Iris pigment epithelial cell (primary cell): ENCODE measurements at places on chromosomes 16 and 17.

- DNase-seq, result no peak
Observed at GRCh38 chr17:70375813-70376770, 206.8 kb downstream of the KCNJ2 start.

GRCh38 chr16:48907906-48908634, 298.1 kb upstream of the N4BP1 start:
- no peak for DNase-seq

DNA sequence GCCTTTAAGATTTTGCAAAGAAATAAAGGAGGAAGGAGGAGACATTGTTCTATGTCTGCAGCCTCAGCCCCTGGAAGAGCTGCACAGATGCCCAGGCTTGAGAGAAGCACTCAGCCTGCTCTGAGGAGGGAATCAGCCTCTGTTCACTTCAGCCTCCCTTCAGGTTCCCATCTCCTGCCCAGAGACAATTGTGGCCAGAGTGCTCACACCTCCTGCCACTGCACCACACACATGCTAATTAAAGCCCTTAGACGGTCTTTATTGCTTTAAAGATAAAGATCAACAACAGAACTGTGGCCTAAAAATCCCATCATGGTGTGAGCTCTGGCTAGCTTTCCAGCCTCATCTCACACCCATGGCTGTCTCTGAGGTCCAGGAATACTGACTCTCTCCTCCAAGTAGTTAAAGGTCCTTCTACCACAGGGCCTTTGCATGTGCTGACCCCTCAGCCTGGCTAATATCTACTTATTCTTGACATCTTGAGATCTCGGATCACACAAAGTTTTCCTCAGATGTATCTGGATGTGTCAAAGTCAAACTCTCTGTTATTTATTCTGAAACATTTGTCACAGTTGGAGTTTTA, 33.8 kb downstream of the CHD9NB start:
- DNase-seq, result no peak

DNA sequence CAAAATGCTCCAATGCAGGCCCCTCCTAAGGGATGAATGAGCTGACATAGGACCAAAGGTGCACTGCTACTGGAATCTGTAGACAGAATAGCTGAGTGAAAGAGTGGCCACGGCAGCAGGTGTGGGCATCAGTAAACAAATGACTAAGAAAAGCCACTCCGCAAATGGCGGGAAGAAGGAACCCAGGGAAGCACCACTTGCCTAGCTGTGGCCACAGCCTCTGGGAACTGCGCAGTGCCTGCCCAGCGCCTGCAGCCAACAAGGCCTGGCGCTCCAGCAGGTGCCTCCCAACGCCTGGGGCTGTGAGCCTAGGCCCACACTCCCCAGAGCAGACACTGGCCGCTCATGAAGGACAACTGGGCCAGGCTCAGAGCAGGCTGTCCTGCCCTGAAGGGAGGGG, 11.8 kb downstream of the PEMT start:
- DNase-seq, result no peak

DNA sequence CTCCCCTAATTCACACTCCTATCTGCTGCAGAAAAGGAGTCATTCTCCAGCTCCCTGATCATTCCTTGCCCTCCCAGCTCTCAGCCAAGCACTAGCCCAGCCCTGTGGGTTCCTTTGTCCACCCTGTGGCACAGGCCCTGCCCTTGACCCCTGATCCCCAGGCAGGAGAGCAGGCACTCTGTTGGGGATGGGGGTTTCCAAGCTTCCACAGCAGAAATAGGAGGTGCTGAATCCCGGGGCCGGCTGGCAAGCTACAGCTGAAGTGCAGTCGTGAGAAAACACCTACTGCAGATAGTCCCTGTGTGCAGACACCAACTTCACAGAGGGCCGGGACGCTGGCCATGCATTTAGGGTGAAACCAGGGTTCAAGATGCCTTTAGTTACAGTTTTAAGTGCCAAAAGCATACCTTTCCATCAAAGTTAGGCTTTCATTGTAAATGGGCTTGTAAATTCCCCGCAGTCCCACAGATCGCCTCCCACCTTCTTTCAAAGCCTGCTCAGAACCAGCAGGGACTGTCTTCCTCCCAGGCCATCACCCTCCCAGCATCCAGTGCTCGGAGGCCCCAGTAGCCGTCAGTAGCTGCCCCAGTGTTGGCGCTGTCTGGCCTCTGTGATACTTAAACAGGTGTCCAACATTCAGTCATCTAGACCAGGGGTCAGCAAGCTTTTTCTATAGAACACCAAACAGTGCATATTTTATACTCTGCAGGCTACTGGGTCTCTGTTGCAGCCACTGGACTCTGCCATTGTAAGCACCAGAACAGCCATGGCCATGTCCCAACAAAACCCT, 10.6 kb downstream of the CPSF4L start:
- no peak for DNase-seq

- DNase-seq, result no peak
Observed at GRCh38 chr16:27746076-27746855, 196.3 kb downstream of the KATNIP start.

- peak; percentile 44 for DNase-seq
Observed at GRCh38 chr17:38322156-38322779, 21.5 kb downstream of the GPR179 start.

- DNase-seq, result no peak
Observed at GRCh38 chr17:45848868-45849535, 4.3 kb downstream of the SPPL2C start.

DNA sequence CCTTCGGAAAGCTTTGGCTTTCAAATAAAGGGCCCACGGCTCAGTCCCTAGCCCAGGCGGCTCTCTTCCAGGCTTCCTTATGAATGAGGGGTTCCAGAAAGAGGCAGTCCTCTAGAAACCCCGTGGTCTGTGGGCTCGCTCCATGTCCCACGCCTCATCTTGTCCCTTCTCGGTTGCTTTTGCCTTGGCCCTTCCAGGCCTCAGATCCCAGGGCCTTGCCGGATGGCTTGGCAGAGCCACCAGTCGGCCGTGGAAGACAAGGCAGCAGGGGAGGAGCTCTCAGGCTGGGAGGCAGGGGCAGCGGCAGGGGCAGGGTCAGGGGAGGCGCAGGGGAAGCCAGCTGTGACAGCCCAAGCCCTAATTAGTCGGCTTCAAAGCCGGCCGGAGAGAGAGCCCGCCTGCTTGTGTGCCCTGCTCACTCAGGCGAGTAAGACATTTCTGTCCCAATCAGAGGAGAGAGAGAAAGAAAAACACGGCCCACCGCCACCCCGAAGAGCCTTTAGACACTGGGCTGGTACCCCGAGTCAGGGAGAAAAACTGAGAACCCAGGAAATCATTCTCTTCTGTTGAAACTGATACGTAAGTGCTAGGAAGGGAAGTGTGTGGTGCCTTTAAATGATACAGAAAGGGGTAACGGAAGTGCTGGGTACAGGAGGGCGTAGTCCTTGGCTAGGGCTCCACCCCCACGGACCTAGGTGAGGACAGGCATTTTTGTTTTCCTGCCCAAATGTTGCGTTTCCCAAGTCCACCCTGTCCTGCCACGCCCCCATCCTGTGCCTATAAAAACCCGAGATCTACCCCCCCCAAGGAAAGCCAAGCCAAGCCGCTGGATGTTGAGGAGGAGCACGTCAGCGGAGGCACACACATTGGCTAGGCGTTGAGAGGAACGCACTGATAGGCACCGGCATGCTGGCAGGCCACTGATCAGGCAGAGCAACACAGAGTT, 27.8 kb upstream of the MEIOC start:
- DNase-seq, result no peak

DNA sequence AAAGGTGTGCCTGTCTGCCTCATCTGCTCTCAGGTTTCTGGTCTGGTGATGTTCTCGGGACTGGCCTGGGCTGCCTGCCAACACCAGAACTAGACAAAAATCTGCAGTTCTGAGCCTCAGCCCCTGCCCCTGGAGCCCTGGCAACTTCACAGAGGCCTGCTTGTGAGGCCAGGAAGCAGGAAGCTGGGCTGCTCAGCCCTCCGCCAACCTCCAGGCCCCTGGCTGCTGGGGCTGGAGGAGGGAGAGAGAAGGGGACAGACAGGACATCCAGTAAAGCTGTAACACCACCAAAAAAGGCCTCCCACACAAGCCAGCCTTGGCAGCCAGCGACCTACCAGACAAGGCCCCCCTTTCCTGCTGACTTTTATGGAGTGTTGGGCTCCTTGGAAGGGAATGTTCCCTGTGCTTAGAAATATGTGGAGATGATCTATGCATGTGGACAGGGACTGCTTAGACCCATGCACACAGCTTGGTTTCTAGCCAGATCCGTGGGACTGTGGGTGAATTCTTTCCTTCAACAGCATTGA, 157.6 kb downstream of the XYLT1 start:
- no peak for DNase-seq

GRCh38 chr16:69320740-69321073, 9.6 kb downstream of the VPS4A start:
- DNase-seq, result no peak

DNA sequence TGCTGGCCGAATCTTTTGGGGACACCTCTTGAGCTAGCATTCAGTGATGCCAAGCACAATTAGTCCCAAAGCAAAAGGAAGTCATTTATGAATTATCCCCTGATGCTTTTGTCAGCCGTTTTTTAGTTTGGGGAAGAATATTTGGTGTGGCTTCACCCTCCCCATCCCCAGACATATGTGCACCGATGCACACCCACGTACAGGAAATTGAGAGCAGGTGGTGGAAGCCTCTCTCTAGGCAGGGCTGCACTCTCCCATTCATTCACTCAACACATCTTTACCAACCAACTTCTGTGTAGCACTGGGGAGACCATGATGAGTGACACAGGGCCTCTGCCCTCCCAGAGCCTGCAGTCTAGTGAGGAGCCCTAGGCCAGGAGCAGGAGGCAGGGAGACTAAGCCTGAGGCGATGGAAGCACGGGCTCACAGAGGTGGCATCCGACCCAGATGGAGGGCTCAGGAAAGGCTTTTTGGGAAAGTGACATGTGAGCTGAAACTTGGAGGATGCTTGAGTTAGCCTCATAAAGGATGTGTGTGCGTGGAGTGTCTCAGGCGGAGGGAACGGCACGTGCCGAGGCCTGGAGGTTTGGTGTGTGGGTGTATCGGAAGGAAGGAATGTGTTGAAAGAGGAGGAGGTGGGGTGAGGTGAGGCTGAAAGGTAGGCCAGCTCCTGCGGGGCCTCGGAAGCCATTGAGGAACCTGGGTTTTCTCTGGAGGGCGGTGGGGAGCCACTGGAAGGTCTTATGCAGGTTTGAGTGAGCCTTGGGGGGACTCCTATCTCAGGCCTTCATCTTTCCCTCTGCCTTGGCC, 43.8 kb downstream of the PSME3IP1 start:
- no peak for DNase-seq

DNA sequence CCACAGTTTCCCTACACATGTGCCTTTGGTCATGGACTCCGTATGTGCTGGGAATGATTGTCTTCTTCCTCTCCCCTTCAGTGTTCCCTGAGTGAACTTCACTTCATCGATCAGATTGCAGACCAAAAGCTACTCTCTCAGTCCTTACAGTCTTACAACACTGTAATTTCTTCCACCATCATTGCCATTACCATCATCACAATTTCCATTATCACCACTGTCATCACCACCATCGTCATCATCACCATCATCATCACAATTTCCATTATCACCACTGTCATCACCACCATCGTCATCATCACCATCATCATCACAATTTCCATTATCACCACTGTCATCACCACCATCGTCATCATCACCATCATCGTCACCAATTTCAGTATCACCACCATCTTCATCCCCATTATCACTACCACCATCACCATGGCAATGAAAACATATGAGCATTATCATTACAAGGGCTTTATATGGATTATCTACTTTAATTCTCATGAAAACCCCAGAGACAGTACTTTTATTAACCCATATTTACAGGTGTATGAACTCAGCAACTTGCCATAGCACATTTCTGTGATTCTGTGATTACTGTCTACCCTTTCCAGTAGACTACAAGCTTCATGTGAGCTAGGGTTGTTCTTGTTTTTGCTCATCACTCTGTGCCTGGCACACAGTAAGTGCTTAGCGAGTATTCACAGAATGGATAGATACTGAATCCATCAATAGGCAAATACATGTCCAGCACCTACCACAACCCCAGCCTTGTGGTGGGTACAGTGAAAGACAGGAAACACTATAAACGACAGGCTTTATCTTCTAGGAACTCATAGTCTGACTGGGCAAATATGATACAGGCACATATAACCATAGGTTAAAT, 327.0 kb downstream of the XYLT1 start:
- no peak for DNase-seq

DNA sequence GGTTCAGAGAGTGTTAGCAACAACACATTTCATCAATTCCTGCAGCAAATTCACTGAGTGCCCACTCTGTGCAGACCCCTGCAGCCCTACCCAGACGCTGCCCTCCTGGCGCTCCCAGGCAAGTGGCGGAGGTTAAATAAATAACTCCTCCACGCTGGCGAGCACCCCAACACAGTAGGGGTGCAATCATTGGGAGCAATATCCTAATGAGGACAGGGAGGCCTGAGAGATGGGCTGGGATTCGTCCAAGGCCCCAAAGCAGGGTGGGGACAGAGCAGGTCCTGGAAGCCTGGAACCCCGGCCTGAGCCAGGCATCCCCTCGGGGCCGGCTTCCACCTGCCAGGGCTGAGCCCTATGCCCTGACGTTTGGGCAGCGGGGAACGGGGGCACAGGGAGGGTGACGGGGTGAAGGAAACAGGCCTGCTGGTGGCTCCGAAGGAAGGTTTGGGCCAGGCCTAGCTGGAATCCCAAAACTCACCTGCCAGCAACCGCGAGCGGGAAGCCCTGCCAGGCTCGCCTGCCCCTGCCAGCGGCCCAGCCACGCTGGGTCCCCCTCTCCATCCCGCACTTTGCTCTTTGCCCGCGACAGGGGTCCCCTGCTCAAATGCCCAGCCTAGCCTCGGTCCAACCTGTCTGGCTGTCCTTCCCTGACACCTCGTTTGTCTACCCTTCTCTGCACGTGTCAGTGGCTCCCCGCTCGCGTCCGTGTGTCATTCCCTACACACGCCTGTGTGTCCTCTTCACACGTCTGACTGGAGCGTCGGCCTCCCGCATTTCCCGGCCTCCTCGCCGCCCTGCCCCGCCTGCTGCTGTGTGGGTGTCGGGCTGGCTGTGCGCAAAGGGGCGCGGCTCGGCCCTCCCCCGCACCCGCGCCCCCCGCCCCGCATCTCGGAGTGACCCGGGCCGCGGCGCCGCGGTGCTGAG, 721 bp upstream of the BEAN1 start:
- no peak for DNase-seq

GRCh38 chr17:71286625-71287024, 834.2 kb upstream of the SOX9 start:
- no peak for DNase-seq

- DNase-seq, result peak; percentile 70
Observed at GRCh38 chr17:56319531-56319930, 166.3 kb downstream of the ANKFN1 start.

DNA sequence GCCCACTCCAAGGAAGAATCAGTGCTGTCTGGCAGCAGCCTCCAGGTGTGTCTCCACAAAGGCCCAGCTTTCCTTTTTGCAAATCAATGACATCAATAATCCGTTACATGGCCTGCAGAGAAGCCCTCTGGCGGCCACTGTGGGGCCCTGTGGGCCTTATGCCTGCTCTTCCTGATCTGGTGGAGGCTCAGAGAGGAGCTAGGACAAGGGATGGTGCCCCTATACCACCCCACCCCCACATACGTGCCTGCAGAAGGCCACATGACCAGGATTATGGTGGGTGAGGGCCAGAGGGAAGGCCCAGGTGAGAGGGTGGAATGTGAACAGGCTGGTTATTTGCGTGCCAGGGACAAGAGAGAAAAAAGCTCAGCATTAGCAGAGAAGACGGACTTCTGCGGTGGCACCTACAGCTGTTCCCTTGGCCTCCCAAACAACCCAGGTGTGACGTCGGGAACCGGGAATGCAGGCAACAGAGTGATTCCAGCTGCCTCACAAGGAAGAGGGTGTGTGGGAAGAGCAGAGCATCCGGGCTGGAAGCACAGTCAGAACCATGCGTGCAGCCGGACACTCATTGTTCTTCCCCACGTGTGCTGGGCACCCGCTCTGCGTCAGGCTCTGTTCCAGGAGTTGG, 22.5 kb downstream of the EIF4A3 start:
- DNase-seq, result peak; percentile 33

GRCh38 chr17:17351356-17351891, 48.3 kb downstream of the NT5M start:
- no peak for DNase-seq
